ENCODE measurements at places on chromosomes 3 and 15.

GRCh38 chr15:95894407-95894956 is 436.0 kb upstream of the NR2F2 start:
- DNase-seq, result peak; percentile 21

DNA sequence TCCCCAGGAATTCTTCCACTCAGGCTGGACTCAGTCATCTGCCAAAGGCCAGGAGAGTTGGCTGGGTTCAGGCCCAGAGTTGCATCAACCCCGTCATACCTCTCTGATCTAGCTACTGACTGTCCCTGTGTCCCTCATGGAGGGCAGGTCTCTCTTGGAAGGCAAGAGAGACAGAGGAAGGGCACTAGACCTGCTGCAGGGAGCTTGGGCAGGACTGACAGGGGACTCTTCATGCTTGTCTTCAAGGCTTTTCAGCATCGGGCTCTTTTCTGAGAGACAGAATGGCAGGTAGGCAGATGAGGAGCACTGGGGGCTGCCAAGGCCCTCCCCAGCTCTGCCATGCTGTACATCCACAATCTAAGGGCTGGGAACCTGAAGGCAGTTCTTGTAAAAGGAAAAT is 140.1 kb upstream of the MRPS22 start:
- no peak for DNase-seq

GRCh38 chr3:173618703-173619102 is 221.2 kb downstream of the NLGN1 start:
- DNase-seq, result no peak

GRCh38 chr3:169344465-169344864 is 319.0 kb downstream of the MECOM start:
- DNase-seq, result no peak

- DNase-seq, result no peak
Measured at GRCh38 chr15:100808691-100809090, 70.9 kb upstream of the ALDH1A3 start.

DNA sequence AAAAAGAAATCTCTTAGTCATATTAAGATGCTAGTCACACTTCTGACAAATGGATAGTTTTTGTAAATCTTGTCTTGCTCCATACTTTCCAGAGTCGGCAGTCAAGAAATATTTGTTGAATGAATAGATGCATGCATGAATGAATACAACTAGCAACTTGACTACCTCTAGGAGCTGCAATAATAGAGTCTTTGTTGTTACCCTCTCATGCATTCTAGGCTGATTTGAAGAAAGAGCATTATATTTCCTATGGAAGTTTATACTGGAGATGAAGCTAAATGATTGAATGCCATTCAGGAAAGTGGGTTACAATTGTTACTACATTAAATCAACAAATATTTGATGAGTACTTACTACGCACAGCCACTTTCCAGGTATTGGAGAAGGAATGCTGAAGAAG is 18.1 kb upstream of the TRAT1 start:
- DNase-seq, result no peak

DNA sequence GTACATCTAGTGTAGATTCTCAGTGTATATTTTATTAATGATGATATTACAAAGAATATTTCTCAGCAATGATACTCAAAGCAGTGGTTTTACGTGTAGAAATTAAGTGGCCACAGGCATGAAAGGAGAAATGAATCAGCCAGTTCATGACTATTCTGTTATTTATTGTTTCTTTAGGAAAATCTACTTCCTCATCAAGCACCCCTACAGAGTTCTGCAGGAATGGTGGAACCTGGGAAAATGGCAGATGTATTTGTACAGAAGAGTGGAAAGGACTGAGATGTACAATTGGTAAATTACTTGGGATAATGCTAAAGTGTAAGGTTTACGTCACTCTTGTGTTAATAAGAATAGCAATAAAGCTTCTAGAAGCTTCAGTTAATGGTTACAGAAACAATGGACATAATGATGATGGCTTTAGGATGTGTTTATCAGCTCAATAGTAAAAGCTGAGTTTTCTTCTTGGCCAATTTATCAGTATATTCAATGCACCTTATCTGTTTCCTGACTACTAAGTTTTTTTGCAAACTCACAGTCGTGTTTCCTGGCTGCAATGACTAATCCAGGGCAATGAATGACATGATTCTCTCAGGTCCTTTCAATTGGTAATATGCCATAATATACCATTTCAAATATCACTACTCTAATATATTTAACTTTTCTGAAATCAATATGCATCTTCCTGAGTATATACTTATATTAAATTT is 20.2 kb downstream of the ADGRG7 start:
- DNase-seq, result peak; percentile 79

DNA sequence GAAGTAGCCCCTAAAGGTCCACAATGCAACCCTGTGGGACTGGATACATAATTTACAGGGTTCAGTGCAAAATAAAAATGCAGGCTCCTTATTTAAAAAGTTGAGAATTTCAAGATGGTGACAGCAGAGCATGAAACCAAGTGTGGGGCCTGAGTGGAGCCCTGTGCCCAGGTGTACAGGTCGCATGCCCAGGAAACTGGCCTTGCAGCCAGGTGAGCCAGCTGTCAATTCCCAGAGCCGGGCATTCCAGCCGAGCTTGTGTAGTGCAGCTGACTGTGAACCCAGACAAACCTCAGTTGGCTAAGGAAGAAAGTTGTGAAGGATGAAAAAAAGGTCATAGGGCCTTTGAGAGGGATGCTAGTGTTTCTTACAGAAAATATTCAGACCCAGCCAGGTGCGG is 27.6 kb downstream of the POPDC2 start:
- no peak for DNase-seq

- DNase-seq, result no peak
Measured at GRCh38 chr15:78740904-78741274, 70.4 kb downstream of the ADAMTS7 start.

DNA sequence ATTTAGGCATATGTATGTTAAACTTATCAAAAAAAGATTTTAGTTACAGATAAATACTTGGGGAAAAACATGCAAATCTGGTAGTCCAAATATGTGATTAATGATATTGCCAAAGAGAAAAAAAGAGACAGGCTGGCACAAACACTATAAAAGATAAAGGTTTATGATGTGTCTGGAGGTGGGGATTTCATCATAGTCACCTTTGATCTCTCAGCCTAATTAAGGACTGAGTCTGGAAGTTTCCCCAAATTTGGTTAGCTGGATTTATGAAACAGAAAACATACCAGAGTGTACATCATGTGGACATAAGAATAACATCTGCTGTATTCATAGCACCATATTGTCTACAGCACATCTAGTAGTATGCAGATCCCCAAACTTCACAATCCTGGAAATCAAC is 157.0 kb downstream of the FGF12 start:
- no peak for DNase-seq

GRCh38 chr3:10601151-10601856 is 95.9 kb upstream of the ATP2B2 start:
- DNase-seq, result no peak
